ENCODE measurements at places on chromosomes 1 and 21.

GRCh38 chr1:17998889-17999288 is 108.7 kb upstream of the IGSF21 start:
- peak; percentile 35 for DNase-seq

- peak; percentile 95 for DNase-seq
Measured at GRCh38 chr1:1432951-1433803, 2.3 kb upstream of the VWA1 start.

DNA sequence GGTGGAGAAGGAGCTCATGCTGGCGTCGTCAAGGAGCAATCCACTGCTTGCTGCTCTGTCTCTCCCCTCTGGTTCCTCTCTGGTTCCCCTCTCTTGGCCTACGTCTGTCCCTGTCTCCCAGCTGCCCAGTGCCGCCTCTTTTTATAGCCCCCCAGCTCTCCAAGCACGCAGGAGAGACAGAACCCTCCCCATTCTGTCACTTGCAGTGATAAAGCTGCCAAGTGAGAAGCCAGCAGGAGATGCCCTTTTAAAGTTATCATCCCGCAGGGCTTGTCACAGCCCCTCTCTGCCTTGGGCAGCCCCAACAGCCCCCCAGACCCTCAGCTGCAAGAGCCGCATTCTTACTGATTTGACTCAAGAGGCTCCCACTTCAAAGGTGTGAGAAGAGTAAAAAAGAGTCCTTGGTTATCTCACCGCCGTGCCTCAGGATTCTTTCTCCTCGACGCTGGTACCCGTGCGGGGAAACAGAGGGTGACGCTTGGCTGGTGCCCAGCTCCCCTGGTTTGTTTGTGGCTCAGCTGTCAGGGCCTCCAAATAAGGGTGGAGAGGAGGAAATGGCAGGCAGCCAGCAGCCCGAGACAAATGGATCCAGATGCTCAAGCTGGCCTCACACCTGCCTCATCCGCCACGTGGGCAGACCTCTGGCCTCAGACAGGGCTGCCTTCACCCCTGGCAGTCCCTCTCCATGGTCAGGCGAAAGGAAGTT is at the start of gene NPPA:
NPPA (minus strand) TSS at position 117 of the 706 bp plus-strand sequence; CDS start at position 18, 99 bp downstream.
- DNase-seq, result peak; percentile 94

DNA sequence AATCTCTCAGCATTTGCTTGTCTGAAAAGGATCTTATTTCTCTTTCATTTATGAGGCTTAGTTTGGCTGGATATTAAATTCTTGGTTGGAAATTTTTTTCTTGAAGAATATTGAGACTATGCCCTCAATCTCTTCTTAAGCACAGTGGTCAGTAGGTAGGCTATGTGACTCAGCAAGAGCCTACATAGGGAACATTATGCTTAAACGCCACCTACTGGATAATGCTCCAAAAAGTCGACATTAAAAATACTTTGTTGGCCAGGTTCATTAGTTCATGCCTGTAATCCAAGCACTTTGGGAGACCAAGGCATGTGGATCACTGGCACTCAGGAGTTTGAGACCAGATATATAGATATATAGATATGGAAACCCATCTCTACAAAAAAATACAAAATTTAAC is 678.0 kb upstream of the USP24 start:
- DNase-seq, result peak; percentile 93

GRCh38 chr1:92599184-92599583 is 112.5 kb upstream of the GFI1 start:
- DNase-seq, result peak; percentile 52

- no peak for DNase-seq
Measured at GRCh38 chr1:31643976-31644559, 608 bp downstream of the PEF1 start.

DNA sequence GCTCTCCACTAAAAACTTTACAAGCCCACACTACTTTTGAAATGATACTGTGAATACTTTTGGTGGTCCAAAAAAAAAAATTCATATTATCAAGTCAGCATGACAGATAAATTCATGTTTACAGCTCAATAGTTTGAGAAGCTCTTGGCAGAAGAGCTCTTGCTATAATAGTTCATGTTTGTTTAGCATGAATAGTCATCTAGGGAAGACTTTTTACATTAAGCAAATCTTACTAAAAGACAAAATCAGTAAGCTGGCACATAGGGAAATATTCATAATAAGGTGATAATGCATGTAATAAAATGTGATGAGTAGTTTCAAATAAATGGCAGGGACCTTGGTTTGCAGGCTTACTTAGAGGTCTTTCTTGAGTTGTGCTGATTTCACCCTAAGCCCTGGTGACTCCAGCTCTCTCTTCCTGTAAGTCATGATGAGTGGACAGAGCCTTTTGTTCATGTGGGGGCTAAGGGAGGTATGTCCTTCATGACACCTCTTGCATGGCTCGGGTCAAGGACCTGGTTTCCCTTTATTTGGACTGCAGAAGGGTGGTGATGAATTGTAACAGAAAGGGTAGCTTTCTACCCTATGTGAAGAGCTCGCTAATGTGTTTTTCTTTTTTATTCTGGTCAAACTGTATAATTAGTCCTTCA is 166.7 kb downstream of the GABPA start:
- no peak for DNase-seq

DNA sequence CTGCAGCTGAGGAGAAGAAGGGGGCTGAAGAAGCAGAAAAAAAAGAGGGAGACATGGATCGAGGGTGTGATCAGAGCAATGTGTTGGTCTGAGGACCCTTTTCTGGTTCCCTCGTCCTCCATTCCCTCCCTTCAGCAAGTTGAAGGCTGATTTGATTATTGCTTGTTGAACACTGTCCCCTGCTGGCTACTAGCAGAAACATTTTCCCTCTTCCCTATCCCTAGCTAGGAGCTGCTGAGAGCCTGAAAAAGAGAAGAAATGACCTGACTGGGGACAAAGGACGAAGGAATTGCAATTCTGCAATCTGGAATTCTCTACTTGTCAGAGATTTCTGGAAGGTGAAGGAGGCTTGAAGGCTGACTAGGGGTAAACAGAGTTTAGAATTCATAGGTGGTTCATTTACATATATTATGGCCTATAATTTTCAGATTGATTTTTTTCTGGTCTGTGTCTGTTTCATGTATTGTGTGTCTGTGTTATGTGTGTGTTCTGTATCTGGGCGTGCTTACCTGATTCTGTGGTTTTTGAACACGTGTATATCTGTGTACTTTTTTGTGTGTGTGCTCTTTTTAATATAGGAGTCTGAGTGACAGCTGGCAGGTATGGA is 9.8 kb downstream of the NHLH1 start:
- DNase-seq, result peak; percentile 81

GRCh38 chr1:45148209-45148825 is 58.1 kb downstream of the ZSWIM5 start:
- no peak for DNase-seq

DNA sequence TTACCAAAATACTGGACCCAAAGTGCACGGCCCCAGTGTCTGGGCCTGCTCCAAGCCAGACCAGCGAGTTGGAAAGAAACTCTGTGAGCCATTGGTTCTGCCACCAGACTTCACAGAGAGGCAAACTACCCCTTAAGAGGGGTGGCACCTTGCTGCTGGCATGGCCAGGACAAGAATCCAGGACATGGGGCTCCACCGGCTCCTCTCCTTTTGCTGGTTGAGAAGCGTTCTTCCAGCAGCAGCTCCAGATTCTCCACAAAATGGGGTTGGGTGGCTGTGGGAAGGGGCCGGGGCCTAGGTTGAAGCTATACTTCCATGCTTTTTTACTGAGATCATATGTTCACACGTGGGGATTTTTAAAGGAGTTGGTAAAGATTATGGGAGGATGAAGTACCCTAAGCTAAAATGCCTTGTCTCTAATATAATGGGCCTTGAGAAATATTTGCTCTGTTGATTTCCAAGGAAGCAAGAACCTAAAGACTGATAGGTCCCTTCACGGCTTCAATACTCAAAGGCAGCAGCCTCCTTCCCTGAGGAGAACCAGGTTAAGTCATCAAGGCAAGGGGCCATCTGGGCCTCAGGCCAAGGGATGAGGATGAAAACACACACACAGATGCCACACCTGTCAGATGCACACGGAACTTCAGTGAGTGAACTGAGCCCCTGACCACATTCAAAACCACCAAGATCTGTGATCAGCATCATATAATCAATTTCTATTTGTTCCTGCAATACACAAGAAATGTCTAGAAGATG is 3.1 kb downstream of the C1orf198 start:
- DNase-seq, result peak; percentile 13

- DNase-seq, result no peak
Measured at GRCh38 chr1:53203466-53203865, 6.8 kb downstream of the CPT2 start.

DNA sequence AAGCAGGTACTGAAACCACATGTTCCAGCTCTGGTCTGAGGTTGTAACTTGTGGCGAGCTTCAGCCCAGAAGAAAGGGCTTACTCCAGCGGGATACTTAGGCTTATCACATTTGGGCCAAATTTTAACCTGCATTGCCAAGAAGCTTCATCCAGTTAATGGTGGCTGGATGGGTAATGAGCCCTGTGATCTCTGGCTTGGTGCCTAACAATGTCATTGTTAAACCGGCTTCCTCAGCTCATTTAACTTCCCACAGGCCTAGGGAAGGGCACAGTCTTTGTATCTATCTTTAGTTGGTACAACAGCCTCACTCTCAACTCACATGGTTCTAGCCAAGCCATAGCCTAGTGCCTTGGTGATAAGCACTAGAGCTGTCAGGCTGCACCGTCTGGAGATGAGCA is 43.6 kb upstream of the CCDC190 start:
- peak; percentile 20 for DNase-seq
